ENCODE measurements at places on chromosomes 5 and 9.

GRCh38 chr9:2210201-2210600, 195.1 kb downstream of the SMARCA2 start:
- no peak for DNase-seq

DNA sequence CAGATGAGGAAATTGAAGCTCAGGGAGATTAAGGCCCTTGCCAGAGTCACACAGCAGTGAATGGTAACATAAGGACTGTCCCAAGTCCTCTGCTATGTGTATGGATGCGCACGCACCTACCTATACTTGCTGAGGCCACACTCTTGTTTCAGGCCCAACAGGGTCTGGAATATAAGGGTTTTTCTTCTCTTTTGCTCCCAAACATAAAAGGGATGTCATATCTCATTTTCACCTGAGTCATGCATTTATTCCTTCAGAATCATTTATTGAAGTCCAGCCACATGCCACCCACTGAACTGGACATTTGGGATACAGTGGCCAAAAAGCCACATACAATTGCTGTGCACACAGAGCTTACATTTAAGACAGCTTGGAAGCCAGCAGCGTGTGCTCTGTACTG, 92.0 kb downstream of the SH3TC2 start:
- no peak for DNase-seq

DNA sequence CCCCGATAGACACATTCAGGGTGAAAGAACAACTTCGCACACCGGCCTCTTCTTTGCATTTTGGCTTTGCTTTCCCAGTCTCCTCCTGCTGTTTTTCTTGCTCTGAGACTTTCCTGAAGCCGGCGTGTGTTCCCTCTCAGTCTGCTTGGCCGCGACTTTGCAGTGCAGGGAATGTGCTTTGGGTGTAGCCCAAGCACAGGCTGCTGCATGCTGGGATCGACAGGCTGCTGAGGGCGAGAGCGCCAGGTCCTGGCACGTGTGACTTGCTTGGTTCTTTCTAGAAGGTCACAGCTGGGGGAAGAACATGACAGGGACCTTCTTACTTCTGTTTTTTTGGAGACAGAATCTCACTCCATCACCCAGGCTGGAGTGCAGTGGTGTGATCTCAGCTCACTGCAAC, 40.6 kb downstream of the TENT4A start:
- DNase-seq: no peak

GRCh38 chr5:146378986-146379385, 40.3 kb downstream of the POU4F3 start:
- DNase-seq: no peak

GRCh38 chr9:105195259-105195658, 49.2 kb upstream of the SLC44A1 start:
- no peak for DNase-seq

DNA sequence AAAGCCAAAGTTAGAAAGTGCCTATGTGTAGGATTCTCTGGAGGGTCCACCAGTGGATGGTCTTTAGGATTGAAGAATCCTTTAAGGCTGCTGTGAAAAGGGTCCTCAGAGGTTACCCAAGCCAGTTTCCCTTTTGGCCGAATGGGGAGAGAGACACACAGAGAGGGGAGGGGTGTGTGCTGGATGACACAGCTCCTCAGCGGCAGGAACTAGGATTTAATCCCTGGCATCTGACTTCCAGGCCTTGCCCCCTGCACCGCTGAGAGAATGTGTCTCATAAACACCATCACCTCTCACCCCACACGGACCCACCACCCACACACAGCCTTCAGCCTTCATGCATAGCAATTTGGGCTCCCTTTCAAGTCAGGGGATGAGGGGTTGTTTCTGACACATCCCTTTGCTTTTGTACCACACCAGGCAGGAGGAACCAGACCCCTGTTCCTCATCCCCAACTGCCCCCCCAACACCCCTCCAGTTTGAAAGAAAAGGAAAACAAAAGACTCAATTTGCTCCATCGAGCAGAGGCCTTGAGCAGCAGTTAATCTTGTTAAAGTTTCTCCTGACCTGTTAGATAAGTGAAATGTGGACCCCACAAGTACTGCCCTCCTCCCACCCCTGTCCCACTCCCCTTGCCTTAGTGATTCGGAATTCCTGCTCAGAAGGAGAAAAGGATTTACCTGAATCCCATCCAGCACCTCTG, 4.0 kb downstream of the PAPPA start:
- no peak for DNase-seq

GRCh38 chr9:114745108-114745848, 60.6 kb downstream of the TNFSF15 start:
- DNase-seq: no peak

- no peak for DNase-seq
These were observed 19.0 kb upstream of the FAM169A start for GRCh38 chr5:74885170-74885569.

GRCh38 chr5:116361171-116361967, 213.3 kb downstream of the SEMA6A start:
- DNase-seq: peak; percentile 26

- DNase-seq: no peak
These were observed 684.8 kb downstream of the LRRC70 start for GRCh38 chr5:63263411-63263810.

DNA sequence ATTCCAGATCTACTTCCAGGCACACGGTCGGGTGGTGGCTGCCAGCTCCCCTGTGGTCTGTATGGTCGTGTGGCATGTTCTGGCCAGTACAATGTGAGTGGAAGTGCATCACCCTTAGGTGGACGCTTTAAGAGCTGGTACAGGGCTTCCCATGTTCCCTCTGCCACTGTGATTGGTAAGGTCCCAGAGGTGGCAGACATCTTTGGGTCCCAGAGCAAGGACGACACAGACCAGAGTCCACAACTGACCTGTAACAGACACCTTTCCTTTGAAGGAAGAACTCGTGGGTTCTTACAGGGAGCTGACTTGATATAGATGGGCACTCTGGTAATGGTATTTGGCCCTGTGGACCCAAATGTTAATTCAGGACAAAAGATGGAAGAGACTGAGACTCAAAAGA, 90.0 kb upstream of the GDNF start:
- DNase-seq: no peak

- peak; percentile 59 for DNase-seq
These were observed 1.2 kb upstream of the CEMIP2 start for GRCh38 chr9:71769175-71770161.

GRCh38 chr5:350355-350754, 28.8 kb downstream of the AHRR start:
- DNase-seq: no peak

DNA sequence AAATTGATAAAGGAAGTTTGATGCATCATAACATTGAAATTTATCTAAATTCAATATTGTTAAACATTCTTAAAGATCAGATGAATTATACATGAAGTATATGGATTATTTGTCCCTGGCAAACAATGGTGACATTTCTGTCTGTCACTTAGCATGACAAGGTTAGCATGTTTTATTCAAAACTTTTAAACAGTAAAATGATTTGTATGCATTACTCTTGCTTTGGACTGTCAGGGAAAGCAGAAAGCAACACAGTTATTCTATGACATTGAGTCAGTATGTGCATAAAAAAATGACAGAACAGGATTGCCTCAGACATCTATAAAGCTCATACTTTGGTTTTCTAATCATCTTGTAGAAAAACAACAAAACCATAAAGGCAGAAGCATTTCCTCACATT, 193.7 kb downstream of the IZUMO3 start:
- DNase-seq: no peak

- DNase-seq: no peak
These were observed 151.6 kb upstream of the MEF2C start for GRCh38 chr5:89034588-89034987.

GRCh38 chr9:88835038-88835466, 156.2 kb upstream of the S1PR3 start:
- no peak for DNase-seq

GRCh38 chr9:108484468-108484867, 371.3 kb downstream of the ACTL7B start:
- DNase-seq: no peak

GRCh38 chr5:167592114-167592513, 699.3 kb upstream of the WWC1 start:
- no peak for DNase-seq

GRCh38 chr5:69492923-69493395, 369 bp downstream of the OCLN start:
- peak; percentile 15 for DNase-seq

GRCh38 chr5:142506046-142506445, 179.8 kb downstream of the FGF1 start:
- DNase-seq: no peak

GRCh38 chr9:105485131-105485530, 37.3 kb downstream of the FSD1L start:
- DNase-seq: no peak
